ENCODE measurements at places on chromosomes 3 and 15. TPM values are rescaled to one million over a fixed set of nuclear protein-coding genes. Genes with fewer than 3 reads are reported as not detected.

DNA sequence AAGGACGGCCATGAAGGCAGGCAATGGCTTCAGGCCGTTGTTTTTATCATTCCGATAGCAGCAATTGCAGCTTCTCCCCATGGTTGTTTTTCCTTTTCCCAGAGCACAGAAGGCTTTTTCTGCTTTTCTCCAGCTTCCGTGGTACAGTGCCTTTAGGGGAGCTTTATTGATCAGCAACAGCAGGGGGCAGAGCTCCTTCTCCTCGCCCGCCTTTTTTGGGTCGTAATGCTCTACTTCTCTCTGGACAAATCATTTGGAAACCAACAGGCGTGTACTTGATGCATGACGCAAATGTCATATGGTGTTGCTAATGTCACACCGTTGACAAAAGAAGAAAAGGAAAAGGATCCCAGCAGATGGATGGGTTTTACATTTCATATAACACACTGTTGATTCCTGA is 79.7 kb upstream of the SNRK start:
- H3K27ac ChIP-seq: no peak overlapping the region
- no peaks in the 10 kb centered on the region for H3K4me1 ChIP-seq
- DNase-seq: no peak
- no peaks in the 10 kb centered on the region for H3K27me3 ChIP-seq
- H3K4me3 ChIP-seq: no peak overlapping the region

GRCh38 chr3:141240286-141240685 is 8.7 kb downstream of the PXYLP1 start:
- peaks cover 74% of the 10 kb centered on the region for H3K4me1 ChIP-seq
- H3K36me3 ChIP-seq: peaks cover 2% of the 10 kb centered on the region
- DNase-seq: no peak
- H3K27me3 ChIP-seq: no peaks in the 10 kb centered on the region

DNA sequence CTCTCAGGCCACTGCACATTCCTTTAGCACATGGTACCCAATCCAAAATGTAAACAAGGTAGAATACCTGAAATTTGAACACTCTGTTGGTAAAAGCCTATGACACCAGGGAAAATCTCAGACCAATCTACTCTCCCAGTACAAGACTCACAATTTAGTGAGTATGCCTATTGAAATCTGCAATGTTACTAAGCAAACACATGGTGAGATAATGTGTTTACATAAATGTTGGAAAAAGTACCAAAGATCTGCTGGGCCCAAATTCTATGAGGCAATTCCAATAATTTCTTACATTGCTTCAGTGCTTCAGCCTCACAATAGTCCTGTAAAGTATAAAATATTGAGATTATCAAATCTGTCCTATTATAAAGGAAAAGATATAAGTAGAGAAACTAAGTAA is 536.1 kb downstream of the PYDC2 start:
- H3K27ac ChIP-seq: no peak overlapping the region
- peaks cover 5% of the 10 kb centered on the region for H3K36me3 ChIP-seq
- H3K27me3 ChIP-seq: no peaks in the 10 kb centered on the region
- no peak overlapping the region for H3K4me3 ChIP-seq

DNA sequence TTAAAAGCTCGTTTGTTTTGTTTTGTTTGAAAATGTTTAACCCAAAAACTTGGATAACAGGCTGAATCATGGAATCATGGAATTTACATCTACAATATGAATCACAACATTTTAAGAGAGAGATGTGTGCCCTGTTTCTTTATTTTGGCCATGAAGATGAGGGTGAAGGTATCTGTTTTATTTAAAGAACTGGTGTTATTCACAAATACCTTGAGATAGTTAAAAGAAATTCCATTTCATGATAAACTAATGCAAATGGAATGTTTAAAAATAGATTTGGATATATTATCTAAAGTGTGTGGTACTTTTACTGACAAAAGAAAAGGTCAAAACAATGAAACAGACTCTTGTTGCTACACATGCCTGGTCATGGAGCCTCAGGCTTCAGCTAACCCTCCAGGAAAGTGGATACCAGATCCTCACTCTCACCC is 486.0 kb upstream of the CFAP20DC start:
- peaks cover 14% of the 10 kb centered on the region for H3K4me1 ChIP-seq
- no peak for DNase-seq
- peaks cover 9% of the 10 kb centered on the region for H3K27me3 ChIP-seq
- no peak overlapping the region for H3K4me3 ChIP-seq

FAM81A gene
- total RNA-seq: not detected

DNA sequence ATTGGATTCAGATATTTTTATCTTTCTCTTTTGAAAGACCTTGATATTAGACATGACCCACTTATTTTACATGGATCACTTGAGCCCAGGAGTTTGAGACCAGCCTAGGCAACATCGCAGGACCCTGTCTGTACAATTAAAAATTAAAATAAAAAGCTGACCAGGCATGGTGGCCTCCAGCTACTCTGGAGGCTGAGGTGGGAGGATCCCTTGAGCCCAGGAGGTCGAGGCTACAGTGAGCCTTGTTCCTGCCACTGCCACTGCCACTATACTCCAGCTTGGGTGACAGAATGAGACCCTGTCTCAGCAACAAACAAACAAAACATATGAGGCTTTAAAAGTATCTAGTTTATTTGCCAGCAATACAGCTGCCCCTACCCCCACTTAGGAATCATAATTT is 1.6 kb downstream of the RNF7 start:
- DNase-seq: no peak
- no peaks in the 10 kb centered on the region for H3K27me3 ChIP-seq
- H3K36me3 ChIP-seq: peaks cover 5% of the 10 kb centered on the region

ATP2B2 gene
- not detected for total RNA-seq

DNA sequence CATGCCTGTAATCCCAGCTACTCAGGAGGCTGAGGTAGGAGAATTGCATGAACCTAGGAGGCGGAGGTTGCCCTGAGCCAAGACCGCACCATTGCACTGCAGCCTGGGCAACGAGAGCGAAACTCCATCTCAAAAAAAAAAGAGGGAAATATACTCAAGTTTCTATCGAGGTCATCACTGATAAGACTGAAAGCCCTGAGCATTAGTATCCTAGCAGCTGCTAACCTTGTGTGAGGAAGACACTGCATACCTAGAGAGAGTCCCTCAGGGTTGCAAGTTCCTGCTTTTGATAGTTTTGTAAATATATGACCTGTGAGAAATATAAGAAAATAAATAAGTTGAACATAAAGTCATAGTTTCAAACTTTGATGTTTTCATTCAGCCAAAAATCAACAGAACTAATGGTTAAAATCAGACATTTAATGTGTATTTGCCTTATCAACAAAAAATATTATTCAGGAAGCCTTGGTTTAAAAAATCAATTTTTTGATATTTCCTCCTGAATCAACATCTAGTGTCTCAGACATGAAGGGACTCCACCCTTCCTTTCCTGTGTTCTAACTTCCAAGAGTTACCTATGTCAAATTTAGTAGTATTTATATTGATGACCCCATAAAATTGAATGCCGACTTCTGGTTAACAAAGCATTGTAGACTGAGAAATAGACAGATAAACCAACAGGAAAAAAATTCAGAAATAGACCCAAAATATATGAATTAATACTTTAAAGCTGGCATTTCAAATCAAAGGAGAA is 19.8 kb upstream of the USP3 start:
- H3K36me3 ChIP-seq: no peaks in the 10 kb centered on the region
- no peak overlapping the region for H3K4me3 ChIP-seq
- H3K4me1 ChIP-seq: peaks cover 79% of the 10 kb centered on the region
- no peaks in the 10 kb centered on the region for H3K27me3 ChIP-seq

GRCh38 chr15:52103217-52104207 is 9.1 kb downstream of the BCL2L10 start:
- H3K4me3 ChIP-seq: no peak overlapping the region
- no peak overlapping the region for H3K27ac ChIP-seq
- no peaks in the 10 kb centered on the region for H3K36me3 ChIP-seq
- DNase-seq: peak; percentile 14
- peaks cover 1% of the 10 kb centered on the region for H3K27me3 ChIP-seq
- no peaks in the 10 kb centered on the region for H3K4me1 ChIP-seq

FEZF2 gene
- not detected for total RNA-seq

- DNase-seq: peak; percentile 33
- H3K4me3 ChIP-seq: peak overlapping the region; percentile 66
- H3K27ac ChIP-seq: no peak overlapping the region
- H3K36me3 ChIP-seq: peaks cover 5% of the 10 kb centered on the region
- peaks cover 71% of the 10 kb centered on the region for H3K27me3 ChIP-seq
Observed at GRCh38 chr3:42263354-42264346, 2.3 kb downstream of the CCK start.

DNA sequence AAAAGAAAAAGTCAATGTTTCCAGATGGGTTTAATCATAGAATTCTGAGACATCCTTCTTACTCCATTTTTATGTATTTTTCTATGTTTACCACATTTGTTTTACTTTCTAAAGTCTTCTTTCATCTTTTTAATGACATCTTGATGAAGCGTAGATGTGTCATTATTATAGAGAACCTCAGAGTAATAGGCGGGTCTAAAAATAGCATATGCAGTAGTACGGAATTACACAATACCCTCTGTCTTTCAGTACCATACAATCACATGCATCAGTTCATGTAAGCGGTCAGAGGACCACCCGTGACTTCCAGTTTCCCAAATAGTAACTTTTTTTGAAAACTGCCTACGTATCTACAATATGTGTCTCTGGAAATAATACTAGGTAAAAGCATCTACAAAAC is 224.0 kb downstream of the PLOD2 start:
- no peak overlapping the region for H3K27ac ChIP-seq
- H3K4me1 ChIP-seq: no peaks in the 10 kb centered on the region
- DNase-seq: no peak
- H3K4me3 ChIP-seq: no peak overlapping the region
- no peaks in the 10 kb centered on the region for H3K27me3 ChIP-seq

DNA sequence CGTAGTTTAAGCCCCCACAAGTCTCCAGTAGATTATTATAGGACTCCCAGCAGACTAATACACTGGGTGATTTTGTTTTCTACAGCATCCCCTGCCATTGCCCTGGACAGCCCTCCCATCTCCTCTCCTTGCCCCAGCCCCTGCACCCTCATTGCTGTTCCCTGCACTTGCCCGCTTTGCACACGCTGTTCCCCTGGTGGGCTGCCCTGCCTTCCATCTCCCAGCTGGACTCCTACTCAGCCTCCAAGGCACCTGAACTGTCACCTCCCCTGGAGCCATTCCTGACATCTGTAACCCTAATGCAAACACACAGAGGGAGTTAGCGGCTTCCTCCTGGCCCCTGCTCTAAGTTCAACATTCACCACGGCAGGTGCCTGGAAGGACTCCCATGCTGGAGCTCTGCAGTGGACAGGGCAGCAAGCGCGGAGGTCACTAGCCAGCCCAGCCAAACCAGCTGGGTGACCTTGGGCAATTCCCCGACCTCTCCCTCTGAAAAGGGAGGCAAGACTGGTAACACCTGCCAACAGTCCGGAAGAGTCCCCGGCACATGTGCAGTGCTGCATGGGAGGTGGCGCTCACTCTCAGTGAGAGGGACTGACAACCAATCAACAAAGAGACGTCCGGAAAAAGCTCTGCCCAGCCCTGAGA is 38.8 kb upstream of the IQSEC1 start:
- H3K36me3 ChIP-seq: no peaks in the 10 kb centered on the region
- H3K27me3 ChIP-seq: no peaks in the 10 kb centered on the region
- no peak overlapping the region for H3K4me3 ChIP-seq
- peaks cover 11% of the 10 kb centered on the region for H3K4me1 ChIP-seq
- no peak for DNase-seq

DNA sequence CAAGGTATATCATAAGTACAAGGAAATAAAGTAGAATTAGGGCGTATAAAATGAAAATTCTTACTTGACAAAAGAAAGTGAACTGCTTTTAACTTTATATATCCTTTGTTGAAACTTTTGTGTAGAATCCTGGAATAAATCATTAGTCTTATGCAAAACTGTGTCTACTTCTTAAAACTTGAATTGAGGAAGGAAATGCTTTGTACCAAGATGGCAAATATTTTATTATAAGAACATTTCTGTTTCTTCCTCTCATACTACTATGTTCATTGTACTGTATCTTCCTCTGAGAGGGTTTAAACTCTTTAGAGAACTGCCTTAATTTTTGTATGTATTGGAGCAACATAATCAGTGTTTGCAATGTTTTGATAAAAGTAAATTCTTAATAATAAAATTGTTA is 42.0 kb downstream of the RASA2 start:
- H3K36me3 ChIP-seq: peaks cover 3% of the 10 kb centered on the region
- H3K4me1 ChIP-seq: peaks cover 87% of the 10 kb centered on the region
- no peak overlapping the region for H3K27ac ChIP-seq
- no peak overlapping the region for H3K4me3 ChIP-seq
- H3K27me3 ChIP-seq: no peaks in the 10 kb centered on the region

SGO1 gene
- total RNA-seq: 31.5 TPM

RNF111 gene
- 30.4 TPM for total RNA-seq

- H3K27me3 ChIP-seq: peaks cover 56% of the 10 kb centered on the region
- no peak overlapping the region for H3K4me3 ChIP-seq
- no peaks in the 10 kb centered on the region for H3K36me3 ChIP-seq
- no peaks in the 10 kb centered on the region for H3K4me1 ChIP-seq
- DNase-seq: no peak
Observed at GRCh38 chr15:51103330-51103729, 8.6 kb upstream of the TNFAIP8L3 start.
